ENCODE measurements at places on chromosomes 5 and 9.

GRCh38 chr9:652914-653313 lies 188.6 kb upstream of the DMRT1 start:
- DNase-seq, result no peak
- H3K27me3 ChIP-seq, result no peaks in the 10 kb centered on the region
- no peaks in the 10 kb centered on the region for H3K4me1 ChIP-seq
- H3K27ac ChIP-seq, result peak overlapping the region; percentile 40
- no peaks in the 10 kb centered on the region for H3K36me3 ChIP-seq

DNA sequence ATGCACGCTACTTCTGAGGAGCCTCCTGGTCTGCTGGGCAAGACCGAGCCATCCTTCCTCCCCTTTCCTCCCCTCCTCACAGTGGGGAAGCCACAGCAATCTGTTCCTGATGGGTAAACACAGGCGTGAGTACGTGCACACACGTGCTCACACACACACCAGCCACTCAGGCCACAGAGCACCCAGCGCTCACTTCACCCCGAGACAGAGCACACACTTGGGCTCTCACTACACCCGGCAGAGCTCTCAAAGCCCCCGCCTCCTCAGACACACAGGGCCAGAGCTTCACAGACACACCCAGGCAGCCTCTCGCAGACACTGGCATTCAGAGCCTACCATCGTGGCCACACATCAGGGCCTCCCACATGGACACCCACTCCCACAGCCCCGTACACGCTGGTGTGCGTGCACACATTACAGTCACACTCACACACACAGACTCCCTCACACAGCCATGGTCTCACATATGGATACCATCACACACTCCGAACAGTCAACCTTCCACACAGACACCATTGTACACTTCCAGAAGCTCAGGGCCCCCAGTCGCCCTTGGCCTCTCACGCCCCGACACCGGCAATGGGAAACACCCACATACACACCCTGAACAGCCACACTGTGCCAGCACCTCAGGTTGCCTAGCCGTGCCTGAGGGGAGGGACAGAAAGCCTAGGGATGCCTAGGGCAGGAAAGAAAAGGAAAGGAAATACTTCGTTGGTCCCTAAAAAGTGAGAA lies 13.5 kb downstream of the CNTFR start:
- no peak overlapping the region for H3K4me3 ChIP-seq
- no peaks in the 10 kb centered on the region for H3K36me3 ChIP-seq
- no peak for DNase-seq

- H3K4me1 ChIP-seq, result no peaks in the 10 kb centered on the region
- peak overlapping the region; percentile 58 for H3K27ac ChIP-seq
- no peaks in the 10 kb centered on the region for H3K36me3 ChIP-seq
- no peaks in the 10 kb centered on the region for H3K27me3 ChIP-seq
- peak overlapping the region; percentile 25 for H3K4me3 ChIP-seq
These were observed 3.7 kb downstream of the ECSCR start for GRCh38 chr5:139458580-139459407.

GRCh38 chr5:137488516-137488915 lies 10.6 kb downstream of the SPOCK1 start:
- H3K4me1 ChIP-seq, result no peaks in the 10 kb centered on the region
- no peaks in the 10 kb centered on the region for H3K27me3 ChIP-seq
- no peaks in the 10 kb centered on the region for H3K36me3 ChIP-seq
- no peak overlapping the region for H3K27ac ChIP-seq

DNA sequence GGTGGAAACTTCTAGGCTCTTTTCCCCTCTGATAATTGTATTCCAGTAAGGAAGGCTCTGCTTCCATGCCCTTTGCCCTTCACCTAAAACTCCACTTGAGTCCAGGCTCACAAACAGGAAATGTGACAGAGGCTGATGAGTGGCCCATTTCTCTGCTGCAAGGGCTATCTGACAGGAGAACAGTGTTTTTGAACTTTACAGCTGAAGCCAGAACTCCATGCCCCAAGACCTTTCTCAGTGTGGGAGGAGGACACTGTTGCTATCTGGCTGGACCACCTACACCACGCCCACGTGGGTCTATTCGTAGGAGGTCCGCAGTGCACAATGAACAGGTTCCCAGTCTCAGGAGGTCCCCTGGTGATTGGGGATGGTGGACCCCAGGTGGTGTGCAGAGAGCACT lies 13.6 kb downstream of the GGTA1 start:
- no peak overlapping the region for H3K4me3 ChIP-seq
- H3K27me3 ChIP-seq, result no peaks in the 10 kb centered on the region
- H3K36me3 ChIP-seq, result no peaks in the 10 kb centered on the region

- DNase-seq, result no peak
- H3K27ac ChIP-seq, result no peak overlapping the region
- H3K27me3 ChIP-seq, result no peaks in the 10 kb centered on the region
- H3K36me3 ChIP-seq, result no peaks in the 10 kb centered on the region
These were observed 172.1 kb downstream of the RASEF start for GRCh38 chr9:82890865-82891264.

GRCh38 chr5:80885396-80886000 lies 74.7 kb upstream of the RASGRF2 start:
- no peaks in the 10 kb centered on the region for H3K27me3 ChIP-seq
- H3K27ac ChIP-seq, result no peak overlapping the region
- no peak for DNase-seq
- H3K4me1 ChIP-seq, result no peaks in the 10 kb centered on the region
- no peaks in the 10 kb centered on the region for H3K36me3 ChIP-seq

DNA sequence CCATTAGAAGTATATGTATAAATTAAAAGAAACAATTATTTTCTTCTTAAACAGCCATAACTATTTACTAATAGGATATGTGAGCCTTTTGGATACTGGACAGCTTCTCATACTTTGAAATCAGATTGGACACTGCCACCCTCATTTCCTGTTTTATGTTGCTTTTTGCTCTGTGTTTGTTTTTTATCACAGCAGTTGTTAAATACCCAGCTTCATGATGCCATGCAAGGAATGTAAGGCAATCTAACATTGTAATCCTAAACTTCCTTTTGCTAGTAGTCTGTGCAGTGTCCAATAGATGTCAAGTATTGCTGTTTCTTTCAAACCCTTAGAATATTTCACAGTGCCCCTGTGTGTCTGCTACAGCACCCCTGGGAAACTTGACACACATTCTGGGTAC lies 56.2 kb downstream of the CNTLN start:
- no peak for DNase-seq
- no peaks in the 10 kb centered on the region for H3K27me3 ChIP-seq
- H3K27ac ChIP-seq, result no peak overlapping the region
- H3K4me3 ChIP-seq, result no peak overlapping the region
- H3K36me3 ChIP-seq, result no peaks in the 10 kb centered on the region
- H3K4me1 ChIP-seq, result no peaks in the 10 kb centered on the region

DNA sequence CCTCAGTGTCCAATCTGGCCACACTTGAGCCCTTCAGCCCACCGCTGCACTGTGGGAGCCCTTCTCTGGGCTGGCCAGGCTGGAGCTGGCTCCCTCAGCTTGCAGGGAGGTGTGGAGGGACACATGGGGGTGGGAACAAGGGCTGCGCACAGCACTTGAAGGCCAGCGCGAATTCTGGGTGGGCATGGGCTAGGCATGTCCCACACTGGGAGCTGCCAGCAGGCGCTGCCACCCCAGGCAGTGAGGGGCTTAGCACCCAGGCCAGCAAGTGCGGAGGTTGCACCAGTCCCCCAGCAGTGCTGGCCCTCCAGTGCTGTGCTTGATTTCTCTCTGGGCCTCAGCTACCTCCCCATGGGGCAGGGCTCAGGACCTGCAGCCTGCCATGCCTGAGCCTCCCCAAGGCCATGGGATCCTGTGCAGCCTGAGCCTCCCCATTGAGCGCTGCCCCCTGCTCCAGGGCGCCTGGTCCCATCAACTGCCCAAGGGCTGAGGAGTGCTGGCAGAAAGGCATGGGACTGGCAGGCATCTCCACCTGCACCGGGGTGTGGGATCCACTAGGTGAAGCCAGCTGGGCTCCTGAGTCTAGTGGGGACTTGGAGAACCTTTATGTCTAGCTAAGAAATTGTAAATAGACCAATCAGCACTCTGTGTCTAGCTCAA lies 148.2 kb downstream of the EMB start:
- H3K27ac ChIP-seq, result no peak overlapping the region
- no peaks in the 10 kb centered on the region for H3K4me1 ChIP-seq
- no peak for DNase-seq
- H3K4me3 ChIP-seq, result no peak overlapping the region

GRCh38 chr9:91443994-91444392 lies 20.4 kb upstream of the NFIL3 start:
- H3K4me3 ChIP-seq, result no peak overlapping the region
- DNase-seq, result no peak
- H3K27ac ChIP-seq, result no peak overlapping the region
- no peaks in the 10 kb centered on the region for H3K4me1 ChIP-seq
- H3K36me3 ChIP-seq, result no peaks in the 10 kb centered on the region
- H3K27me3 ChIP-seq, result no peaks in the 10 kb centered on the region

GRCh38 chr5:3302228-3302627 lies 293.4 kb upstream of the IRX1 start:
- H3K27me3 ChIP-seq, result no peaks in the 10 kb centered on the region
- H3K4me3 ChIP-seq, result no peak overlapping the region
- no peak overlapping the region for H3K27ac ChIP-seq
- H3K36me3 ChIP-seq, result no peaks in the 10 kb centered on the region
- no peaks in the 10 kb centered on the region for H3K4me1 ChIP-seq

DNA sequence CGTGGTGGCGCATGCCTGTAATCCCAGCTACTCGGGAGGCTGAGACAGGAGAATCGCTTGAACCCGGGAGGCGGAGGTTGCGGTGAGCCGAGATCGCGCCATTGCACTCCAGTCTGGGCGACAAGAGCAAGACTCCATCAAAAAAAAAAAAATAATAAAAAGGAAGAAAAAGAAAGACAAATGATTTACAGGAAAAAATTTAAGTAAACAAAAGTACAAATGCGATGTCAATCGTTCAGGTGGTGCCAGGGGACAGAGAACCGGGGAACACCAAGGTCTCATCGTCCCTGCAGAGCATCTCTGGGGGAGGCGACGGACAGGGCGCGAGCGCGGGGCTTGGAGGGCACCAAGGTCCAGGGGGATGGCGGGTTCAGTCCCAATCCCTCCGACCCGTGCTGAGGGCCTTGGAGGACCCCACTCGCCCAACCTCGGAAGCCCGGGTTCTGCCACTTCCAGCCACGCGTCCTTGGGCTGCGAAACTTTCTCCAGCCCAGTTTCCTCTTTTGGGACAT lies 607 bp upstream of the HNRNPAB start:
- no peaks in the 10 kb centered on the region for H3K36me3 ChIP-seq
- H3K4me1 ChIP-seq, result peaks cover 17% of the 10 kb centered on the region
- H3K4me3 ChIP-seq, result peak overlapping the region; percentile 88
- H3K27ac ChIP-seq, result peak overlapping the region; percentile 89
- H3K27me3 ChIP-seq, result no peaks in the 10 kb centered on the region

GRCh38 chr5:125011947-125012346 lies 265.5 kb upstream of the ZNF608 start:
- no peak for DNase-seq
- H3K4me3 ChIP-seq, result no peak overlapping the region
- no peaks in the 10 kb centered on the region for H3K27me3 ChIP-seq
- H3K36me3 ChIP-seq, result no peaks in the 10 kb centered on the region

- no peak for DNase-seq
- no peaks in the 10 kb centered on the region for H3K4me1 ChIP-seq
- H3K27ac ChIP-seq, result no peak overlapping the region
- no peak overlapping the region for H3K4me3 ChIP-seq
These were observed 86.2 kb downstream of the DOCK2 start for GRCh38 chr5:169723103-169723831.

GRCh38 chr9:15433661-15434060 lies 11.0 kb downstream of the SNAPC3 start:
- no peak overlapping the region for H3K27ac ChIP-seq
- H3K4me3 ChIP-seq, result no peak overlapping the region
- no peaks in the 10 kb centered on the region for H3K27me3 ChIP-seq
- H3K4me1 ChIP-seq, result peaks cover 3% of the 10 kb centered on the region

- no peak overlapping the region for H3K27ac ChIP-seq
- H3K36me3 ChIP-seq, result no peaks in the 10 kb centered on the region
- no peaks in the 10 kb centered on the region for H3K27me3 ChIP-seq
- H3K4me1 ChIP-seq, result no peaks in the 10 kb centered on the region
- no peak for DNase-seq
These were observed 116.7 kb downstream of the ROR2 start for GRCh38 chr9:91833096-91833877.

GRCh38 chr5:108523360-108523759 lies 141.5 kb upstream of the FBXL17 start:
- no peaks in the 10 kb centered on the region for H3K36me3 ChIP-seq
- no peaks in the 10 kb centered on the region for H3K4me1 ChIP-seq
- H3K27me3 ChIP-seq, result no peaks in the 10 kb centered on the region
- no peak for DNase-seq
- H3K4me3 ChIP-seq, result no peak overlapping the region
- no peak overlapping the region for H3K27ac ChIP-seq

GRCh38 chr5:39076757-39077728 lies 2.8 kb upstream of the RICTOR start:
- H3K27me3 ChIP-seq, result no peaks in the 10 kb centered on the region
- H3K27ac ChIP-seq, result no peak overlapping the region
- H3K4me3 ChIP-seq, result no peak overlapping the region
- no peaks in the 10 kb centered on the region for H3K36me3 ChIP-seq

GRCh38 chr9:99876190-99876589 lies 30.3 kb upstream of the STX17 start:
- no peak overlapping the region for H3K27ac ChIP-seq
- no peaks in the 10 kb centered on the region for H3K36me3 ChIP-seq
- H3K4me3 ChIP-seq, result no peak overlapping the region
- H3K27me3 ChIP-seq, result no peaks in the 10 kb centered on the region
- DNase-seq, result no peak

DNA sequence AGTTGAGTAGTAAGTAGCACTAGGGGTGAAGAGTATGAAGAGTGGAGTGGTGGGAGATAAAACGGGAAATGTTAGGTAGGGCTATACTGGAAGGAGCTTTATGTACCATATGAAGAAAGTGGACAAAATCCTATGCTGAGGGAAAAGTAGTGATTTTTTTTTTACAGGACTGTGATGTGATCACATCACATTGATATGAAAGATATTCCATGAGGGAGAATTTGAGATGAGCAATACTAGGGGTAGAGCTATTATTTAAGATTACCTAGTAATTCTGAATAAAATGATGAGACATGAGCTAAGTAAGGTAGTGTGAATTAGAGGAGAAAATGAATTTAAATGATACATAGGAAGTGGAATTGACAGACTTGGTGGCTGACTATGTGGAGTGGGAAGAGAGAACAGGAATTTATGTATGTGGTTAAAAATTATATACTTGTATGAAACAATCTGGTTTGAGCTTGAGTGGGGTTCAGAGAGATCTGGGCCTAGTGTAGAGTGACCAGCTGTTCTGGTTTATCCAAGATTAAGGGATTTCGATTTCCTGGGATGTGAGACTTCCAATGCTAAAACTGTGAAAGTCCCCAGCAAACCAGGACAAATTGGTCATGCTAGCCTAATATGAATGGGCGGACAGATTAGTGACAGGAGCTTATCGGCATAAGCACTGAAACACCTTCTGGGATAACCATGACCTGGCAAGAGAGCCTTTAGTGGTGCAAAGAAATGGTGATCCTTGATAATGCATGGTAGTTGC lies 29.3 kb upstream of the STOM start:
- H3K4me1 ChIP-seq, result no peaks in the 10 kb centered on the region
- DNase-seq, result no peak
- H3K4me3 ChIP-seq, result no peak overlapping the region
- H3K27me3 ChIP-seq, result no peaks in the 10 kb centered on the region

Data from breast epithelium (tissue), 4 donors.